A673 (cell line): ENCODE measurements at places on chromosomes 7 and 10. TPM values are rescaled to one million over a fixed set of nuclear protein-coding genes. Genes with fewer than 3 reads are reported as not detected.

DNA sequence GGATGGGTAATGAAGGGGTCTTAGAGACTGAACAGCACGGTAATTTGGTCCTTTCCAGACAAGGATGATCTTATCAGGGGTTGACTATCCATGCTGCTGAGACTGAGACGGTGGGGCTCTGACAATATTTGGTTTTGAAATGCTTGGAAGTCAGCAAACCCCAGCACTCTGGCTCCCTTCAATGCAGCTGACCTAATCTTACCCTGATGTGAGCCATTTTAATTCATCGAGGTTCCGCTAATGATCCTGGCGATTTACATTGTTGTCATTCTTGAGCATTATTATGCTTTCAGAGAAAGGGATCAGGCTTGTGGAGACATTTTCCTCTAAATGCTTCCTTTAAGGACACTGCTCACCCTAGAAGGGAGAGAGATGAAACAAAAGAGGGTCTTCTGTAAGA lies 114.6 kb upstream of the BMPER start:
- DNase-seq, result peak; percentile 48

The MRPL43 gene
- total RNA-seq, result 80.4 and 88.8 TPM in 2 replicates

The STRA8 gene
- not detected in 2 replicates for total RNA-seq

GRCh38 chr7:131548371-131548770 lies 8.1 kb downstream of the PODXL start:
- no peak for DNase-seq

GRCh38 chr7:81618396-81619014 lies 151.3 kb downstream of the HGF start:
- peak; percentile 41 for DNase-seq

DNA sequence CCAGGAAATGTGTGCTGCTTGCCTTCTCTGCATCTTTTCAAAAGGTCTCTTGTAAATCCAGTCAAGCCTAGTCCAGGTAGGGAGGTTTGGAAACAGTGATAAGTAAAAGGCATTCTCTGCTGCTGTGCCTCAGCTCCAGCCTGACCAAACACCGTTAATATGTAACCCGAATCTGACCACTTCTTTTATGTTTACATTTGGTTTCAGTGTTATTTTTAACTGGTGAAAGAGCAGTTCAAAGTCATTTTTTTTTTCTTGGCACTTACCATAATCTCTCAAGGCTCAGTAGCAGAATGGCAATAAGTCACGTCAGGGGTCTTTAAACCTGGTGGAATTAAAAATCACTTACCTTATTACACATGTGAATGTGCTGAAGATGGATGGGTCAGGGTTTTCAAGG lies 216.8 kb downstream of the PTEN start:
- DNase-seq, result no peak

The CTAGE4 gene
- not detected in 2 replicates for total RNA-seq

- DNase-seq, result no peak
These were observed 311.5 kb downstream of the CAMK1D start for GRCh38 chr10:12660812-12661211.

The CYP2C8 gene
- not detected in 2 replicates for total RNA-seq

DNA sequence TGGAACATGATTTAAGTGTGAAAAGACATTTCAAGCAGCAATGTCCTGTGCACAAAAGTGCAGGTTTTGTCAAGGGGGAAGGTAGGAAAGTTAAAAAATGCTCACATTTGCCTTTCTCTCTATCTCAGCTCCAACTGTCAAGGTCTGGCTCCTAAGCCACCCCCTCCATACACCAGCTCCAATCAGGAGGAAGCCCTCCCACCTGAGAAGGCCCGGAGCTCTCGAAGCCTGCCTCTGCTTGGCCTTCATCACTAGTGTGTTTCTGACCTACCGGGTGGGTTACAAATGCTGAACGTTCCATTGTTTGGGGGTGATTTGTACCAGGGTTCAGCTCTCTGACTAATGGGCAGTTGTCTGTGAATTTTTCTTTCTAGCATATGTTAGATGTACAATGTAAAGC lies 14.2 kb downstream of the CRHR2 start:
- no peak for DNase-seq

- DNase-seq, result no peak
These were observed 1043.5 kb upstream of the SORCS1 start for GRCh38 chr10:108208038-108208437.

GRCh38 chr7:145978769-145979168 lies 137.8 kb upstream of the CNTNAP2 start:
- no peak for DNase-seq

The HOGA1 gene
- total RNA-seq, result not detected in 2 replicates

- DNase-seq, result no peak
These were observed 36.3 kb downstream of the ENTPD1 start for GRCh38 chr10:95792211-95792780.

- no peak for DNase-seq
These were observed 35.3 kb upstream of the HIBADH start for GRCh38 chr7:27697861-27698430.

DNA sequence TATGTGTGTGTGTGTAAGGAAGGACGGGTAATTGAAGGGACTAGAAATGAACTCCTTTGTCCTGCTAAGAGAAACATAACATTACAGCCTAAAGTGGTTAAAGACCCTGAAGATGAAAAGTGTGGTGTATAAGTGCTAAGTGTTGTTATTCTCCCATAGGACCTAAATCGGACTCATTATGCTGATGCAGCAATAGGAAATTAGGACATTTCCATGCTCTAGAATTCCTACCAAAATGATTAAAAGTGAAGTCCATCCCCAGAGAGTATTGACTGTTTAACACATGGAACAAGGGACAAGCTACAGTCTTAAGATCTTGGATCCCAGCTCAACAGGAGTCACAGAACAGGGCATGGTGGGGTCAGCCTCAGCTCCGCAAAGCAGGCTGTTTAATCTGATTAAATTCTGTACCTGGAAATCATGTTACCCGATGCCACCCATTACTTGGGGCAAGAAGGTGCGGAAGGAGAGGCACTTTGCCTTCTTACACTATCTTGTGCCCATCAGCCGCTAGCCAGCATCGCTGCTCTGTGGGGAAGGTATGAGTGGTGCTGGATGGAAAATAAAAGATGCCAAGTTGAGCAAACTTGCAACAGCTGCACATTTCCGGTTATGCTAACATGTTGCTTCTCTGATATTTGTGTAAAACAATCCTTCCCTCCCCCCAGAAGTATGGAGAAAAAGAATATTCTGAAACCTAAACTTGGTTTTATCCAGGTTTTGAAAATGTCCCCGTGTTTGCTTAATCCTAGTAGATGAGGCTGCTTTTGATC lies 100.5 kb downstream of the CREB5 start:
- no peak for DNase-seq

DNA sequence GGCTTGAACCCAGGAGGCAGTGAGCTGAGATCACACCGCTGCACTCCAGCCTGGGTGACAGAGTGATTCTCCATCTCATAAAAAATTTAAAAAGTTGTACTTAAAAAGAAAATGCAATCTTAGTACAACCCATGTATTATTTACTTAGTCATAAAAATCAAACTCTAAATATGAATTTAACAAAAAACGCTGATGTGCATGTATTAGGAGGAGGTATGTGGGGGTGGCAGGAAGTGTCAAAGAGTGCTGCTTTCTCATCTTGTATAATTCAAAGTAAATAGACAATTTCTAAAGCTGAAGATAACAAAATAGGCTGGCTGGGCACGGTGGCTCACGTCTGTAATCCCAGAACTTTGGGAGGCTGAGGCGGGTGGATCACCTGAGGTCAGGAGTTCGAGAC lies 81.0 kb upstream of the NRBF2 start:
- DNase-seq, result peak; percentile 18

- DNase-seq, result no peak
These were observed 30.3 kb downstream of the CCNJ start for GRCh38 chr10:96073722-96074121.

- DNase-seq, result no peak
These were observed 507.9 kb upstream of the NRG3 start for GRCh38 chr10:81367132-81367531.

The EIF5AL1 gene
- 2.7 and 3.1 TPM in 2 replicates for total RNA-seq

DNA sequence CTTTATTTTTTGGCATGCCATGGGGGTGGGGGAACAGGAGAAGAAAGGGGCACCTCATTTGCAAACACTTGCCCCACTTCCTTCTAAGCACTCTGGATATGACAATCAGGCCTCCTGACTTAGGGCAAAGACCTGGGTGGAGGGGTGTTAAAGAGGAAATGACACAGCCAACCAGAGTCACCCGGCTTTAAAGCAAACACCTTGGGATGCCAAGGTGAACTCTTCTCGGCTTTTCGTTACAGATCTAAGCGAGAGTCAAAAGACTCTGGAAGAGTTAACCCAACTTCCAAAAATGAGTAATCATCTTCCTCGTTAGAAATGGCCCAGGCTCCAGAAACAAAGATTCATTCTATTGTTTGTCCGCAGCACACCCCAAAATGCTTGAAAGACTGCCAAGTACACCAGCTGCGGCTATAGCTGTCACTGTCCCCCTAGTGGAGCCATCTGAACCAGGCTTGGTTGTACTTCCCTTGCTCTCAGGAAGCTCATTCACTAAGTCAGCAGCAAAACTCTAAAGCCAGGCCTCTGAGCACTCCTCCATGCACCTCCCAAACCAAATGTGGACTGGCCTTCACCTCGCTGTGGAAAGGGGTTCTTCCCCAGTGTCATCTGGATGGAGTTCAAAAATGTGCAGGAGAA lies 24.8 kb downstream of the FAM53B start:
- peak; percentile 73 for DNase-seq
